Dermis microvascular lymphatic vessel endothelial cell (primary cell): ENCODE measurements at places on chromosomes 4 and X.

- no peak for DNase-seq
These were observed 3.8 kb upstream of the TBC1D14 start for GRCh38 chr4:6905516-6906445.

DNA sequence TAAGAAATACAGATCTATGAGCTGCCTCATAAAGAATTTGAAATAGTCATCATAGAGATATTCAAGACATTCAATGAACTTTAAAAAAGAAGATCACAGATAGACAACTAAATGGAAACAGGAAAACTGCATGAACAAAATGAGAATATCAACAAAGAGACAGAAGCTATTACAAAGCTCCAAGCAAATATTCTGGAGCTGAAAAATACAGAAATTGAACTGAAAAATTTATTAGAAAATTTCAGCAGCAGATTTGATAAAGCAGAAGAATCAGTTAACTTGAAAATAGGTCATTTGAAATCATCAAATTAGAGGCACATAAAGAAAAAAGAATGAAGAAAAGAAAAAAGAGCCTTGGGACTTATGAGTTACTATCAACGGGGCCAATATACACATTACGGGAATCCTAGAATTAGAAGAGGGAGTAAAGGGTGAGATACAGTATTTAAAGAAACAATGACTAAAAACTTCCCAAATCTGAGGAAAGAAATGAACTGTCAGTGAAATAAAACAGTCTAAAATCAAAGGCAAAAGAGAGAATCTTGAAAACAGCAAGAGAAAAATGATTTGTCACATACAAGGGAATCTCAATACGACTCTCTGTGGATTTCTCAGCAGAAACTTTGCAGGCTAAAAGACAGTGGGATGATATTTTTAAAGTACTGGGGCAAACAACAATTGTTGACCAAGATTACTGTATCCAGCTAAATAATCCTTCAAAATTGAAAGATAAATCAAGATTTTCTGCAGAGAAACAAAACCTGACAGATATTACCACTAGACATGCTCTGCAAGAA is 641.6 kb downstream of the ANKRD50 start:
- DNase-seq, result no peak

GRCh38 chr4:15027921-15028435 is 25.7 kb downstream of the CPEB2 start:
- DNase-seq, result peak; percentile 53

DNA sequence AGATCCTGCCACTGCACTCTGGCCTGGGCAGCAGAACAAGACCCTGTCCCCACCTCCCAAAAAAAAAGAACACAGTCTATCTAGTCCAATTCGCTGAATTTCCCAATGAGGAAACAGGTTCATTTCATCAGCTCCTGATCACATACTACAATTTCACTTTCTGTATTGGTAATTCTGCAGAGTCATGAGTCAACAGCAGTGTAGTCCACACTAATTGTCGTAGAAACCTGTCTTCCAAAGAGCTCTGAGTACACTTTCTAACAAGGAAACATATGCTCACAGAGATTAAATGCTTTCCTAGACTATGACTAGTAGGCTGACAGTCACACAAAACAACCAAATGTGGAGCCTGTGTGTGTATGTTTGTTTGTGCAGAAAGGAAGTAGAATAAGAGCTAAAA is 91.9 kb downstream of the GPC4 start:
- DNase-seq, result no peak

- DNase-seq, result no peak
These were observed 115.9 kb downstream of the HPGD start for GRCh38 chr4:174406383-174406782.

DNA sequence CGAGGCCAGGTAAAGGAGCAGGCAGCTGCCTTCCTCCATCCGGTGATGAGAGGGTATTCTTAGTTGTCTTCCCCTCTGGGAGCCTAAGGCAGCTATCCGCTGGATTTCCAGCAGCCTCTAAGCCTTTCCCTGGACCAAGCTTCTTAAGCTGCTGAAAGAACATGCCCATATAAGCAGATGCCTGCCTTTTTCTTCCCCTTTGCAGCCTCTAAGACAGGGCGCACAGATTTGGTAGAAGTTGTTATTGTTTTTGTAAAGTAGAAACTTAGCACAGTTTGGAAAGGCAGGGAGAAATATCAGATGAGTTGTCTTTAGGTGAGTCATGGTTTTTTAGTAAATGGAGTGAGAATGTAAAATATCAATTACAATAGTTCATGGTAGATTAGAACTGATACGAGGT is 210.8 kb downstream of the ARHGAP10 start:
- DNase-seq, result no peak

- no peak for DNase-seq
These were observed 6.9 kb downstream of the PLAC8 start for GRCh38 chr4:83107631-83108030.

DNA sequence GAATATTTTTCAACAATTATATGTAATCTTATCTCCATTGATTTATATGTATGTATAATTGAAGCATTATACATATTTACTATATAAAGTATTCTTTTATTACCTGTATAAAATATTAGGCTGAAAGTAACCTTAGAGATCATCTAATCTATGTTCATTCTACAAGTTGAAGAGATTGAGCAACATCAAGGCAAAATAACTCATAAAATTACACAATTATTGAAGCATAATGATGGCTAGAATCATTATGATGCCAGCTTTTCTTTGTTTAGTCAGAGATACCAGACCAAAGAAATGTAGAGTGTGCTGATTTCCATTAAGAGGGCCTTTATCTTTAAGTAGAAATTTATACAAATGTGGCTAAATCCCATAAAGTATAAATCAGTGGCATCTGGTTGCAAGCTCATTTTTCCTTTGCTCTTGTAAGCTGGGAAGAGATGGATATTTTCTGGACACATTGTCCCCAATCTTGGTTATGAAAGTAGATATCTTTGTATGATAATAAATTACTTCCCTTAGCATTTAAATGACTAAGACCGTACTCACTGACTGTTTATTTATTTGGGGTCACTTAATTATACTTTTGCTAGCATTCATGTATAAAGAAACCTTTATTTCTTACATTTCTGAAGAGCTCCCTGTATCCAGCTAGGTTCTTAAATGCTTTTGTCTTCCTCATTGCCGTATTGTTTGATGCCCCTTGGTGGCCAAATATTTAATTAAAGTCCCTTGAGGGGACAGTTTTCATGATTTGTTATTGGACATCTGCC is 339.8 kb downstream of the PCDH7 start:
- no peak for DNase-seq

DNA sequence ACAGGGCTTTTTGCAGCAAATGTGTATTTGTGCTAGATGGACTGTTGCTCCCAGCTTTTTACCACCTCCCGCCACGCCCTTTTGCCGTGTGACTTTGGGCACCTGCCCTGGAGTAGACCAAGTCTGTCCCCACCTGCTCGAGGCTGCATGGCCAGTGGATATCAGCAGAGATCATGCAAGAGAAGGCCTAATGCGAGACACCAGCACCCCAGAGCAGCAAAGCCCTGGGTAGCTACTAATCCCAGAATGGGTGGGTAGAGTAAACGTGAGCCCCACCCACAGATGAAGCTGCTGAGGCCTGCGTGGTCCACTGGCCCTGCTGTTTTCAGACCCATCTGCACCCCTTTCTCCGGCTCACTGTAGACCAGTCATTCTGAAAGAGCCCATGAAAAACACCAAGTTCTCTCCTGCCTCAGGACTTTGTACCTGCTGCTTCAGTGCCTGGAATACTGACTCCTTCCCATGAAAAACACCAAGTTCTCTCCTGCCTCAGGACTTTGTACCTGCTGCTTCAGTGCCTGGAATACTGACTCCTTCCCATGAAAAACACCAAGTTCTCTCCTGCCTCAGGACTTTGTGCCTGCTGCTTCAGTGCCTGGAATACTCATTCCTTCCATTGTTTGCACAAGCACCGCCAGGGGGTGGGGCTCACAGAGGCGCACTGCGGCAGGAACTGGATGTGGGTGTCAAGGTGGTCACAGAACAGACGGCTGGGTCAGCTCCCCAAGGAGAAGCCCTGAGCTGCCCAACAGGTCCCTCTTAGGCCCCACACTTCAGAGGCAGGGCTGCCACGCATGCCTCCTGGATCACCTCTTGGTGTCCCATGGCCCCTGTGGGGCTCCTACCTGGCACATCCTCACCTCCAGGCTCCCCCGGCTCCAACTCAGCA is 5.1 kb upstream of the TNIP2 start:
- DNase-seq, result peak; percentile 67
